Suprapubic skin (tissue), 4 donors: ENCODE measurements at places on chromosomes 6 and 20.

DNA sequence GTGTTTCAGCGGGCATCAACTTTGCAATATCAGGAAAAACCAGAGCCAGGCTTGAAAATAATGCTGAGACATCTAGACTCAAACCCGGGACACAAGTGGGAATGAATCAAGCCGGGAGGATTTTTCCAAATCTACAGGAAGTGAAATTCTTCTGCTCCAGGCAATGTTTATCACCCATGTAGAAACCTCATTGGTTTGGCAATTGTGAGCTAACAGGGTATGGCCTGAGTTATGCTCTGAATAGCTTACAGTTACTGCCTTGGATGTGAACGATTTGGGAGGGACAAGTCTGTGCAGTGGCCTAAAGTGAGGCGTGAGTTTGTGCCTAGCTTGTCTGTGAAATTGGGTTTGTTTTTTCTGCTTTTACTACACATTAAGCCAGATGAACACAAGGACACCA lies 87.4 kb downstream of the PCSK2 start:
- DNase-seq = no peak

GRCh38 chr20:63738687-63739129 lies 868 bp upstream of the SLC2A4RG start:
- peak; percentile 87 for DNase-seq

DNA sequence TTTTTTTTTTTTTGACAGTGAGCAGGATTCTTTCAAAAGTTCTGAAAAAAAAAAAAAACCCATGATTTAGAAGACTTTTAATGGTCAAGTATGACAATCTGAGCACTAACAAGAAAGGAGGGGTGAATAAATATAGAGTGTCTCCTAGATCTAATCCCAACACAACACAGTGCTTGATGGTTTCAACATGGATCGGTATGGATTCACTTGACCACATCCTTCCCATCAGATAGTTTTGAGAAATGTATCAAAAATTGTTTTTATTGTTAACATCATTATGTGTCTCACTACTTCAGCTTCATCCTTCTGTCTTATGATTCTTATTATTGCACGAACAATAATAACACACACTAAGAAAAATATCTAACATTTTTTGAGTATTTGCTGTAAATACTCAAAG lies 21.0 kb downstream of the KIF13A start:
- DNase-seq = no peak

DNA sequence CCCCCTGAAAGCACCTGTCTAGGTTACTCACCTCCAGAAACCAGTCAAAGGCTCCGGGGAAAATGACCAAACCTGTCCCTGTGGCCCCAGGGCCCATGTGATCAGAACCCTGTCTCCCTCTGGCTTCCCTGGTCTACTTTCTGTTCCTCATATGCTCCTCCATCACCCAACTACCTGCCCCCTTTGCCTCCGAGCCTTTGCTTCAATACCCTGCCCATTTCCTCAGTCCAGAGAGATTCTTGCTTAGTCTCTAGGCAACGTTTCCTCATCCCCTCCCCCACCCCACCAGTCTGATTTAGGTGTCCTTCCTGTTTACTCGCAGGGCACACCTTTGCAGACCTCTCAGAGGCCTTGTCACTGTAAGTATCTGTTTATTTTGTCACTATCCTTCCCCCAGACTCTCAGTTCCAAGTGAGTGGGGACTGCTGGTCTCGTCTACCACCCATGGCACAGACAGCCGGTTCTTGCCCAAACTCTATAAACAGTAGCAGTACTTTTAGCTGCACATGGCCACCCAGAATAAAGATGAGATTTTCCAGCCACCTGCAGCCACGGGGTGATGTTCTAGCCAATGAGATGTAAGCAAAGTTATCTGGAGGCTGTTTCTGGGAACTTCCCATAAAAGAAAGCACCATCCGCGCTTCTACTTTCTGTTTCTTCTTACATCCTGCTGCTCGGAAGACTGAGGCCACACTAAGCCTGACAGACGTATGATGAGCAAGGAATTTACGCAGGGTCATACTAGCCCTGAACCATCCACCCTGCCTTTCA lies 13.3 kb downstream of the ELOVL5 start:
- no peak for DNase-seq

DNA sequence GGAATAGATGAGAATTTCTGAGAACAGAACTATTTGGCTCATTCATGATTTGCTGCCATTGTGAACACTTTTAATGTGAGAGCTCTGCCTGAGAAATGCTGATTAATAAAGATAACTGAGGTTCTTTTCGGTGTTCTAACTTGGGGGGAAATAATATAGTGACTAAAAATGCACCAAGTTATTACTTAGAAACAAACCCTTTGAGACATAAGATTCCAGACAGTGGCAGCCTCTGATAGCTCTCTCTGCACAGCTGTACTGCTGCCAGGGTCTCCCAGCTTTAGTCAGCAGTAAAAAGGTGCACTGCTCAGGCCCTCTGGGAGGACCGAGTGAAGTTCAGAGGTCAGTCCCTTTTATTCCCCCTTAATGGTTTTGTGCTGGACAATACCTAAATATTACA lies 2.5 kb upstream of the PRDM1 start:
- no peak for DNase-seq

DNA sequence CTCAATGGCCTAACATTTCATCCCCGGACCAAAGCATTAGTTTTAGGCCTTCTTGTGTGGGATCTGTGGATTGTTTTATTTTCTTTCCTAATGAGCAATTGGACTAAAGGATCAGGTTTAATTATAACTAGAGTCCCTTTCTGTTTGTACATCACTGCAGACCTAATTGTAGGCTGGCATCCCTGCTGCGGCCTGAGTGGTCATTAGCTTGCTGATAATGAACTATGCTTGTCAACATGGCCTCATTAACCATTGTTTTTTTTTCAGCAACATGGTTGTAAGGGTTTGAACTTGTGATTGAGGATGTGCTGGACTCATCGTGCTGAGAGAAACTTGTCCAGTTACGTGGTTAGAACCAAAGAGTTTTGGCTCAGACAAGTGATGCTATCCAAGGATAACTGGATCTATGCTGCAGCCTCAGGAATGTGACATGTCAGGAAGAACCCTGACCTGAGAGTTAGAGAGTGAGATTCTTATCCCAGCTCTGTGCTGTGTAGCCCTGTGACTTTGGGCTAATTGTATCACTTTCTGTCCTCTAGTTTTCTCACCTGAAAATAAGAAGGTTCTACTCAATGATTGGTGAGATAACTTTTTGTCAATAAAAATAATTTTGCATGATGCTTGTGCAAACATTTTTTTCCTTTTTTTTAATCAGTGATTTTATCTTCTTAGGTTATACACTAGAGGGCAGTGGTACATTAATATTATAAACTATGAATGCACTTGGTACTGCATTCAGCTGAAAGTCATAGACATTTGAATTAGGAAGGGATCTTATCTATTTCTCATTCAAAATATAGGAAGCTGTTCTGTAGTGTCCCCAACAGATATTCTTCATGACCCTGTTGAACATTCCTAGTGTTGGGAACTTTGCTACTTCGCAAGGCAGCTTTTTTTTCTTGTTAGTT lies 140.9 kb downstream of the RNF144B start:
- DNase-seq = no peak

GRCh38 chr6:25035174-25035511 lies 99.4 kb upstream of the RIPOR2 start:
- no peak for DNase-seq

- no peak for DNase-seq
Observed at GRCh38 chr6:52124126-52125121, 37.0 kb upstream of the PKHD1 start.
